ENCODE measurements at places on chromosomes 6 and 20.
A peak's percentile ranks its signal among the peaks of the same experiment; 100 is the strongest.

DNA sequence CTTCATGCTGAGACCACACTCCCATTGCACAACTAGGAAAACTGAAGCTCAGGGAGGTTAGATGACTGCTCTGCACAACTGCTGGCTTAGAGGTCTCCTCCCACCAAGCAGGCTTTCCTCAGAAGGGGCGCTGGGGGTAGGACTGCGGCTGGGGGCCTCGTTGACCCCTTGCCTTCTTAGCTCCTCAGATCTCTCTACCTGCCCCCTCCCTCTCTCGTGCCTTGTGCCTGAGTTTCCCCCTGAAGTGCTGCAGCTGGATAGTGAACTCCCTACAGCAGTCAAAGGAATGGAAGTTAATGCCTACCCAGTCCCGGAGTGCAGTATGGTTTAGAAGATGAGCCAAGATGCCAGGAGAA, 149.8 kb downstream of the GRM4 start:
- no peak for DNase-seq

- DNase-seq: no peak
Measured at GRCh38 chr6:50681213-50681824, 32.0 kb upstream of the TFAP2D start.

DNA sequence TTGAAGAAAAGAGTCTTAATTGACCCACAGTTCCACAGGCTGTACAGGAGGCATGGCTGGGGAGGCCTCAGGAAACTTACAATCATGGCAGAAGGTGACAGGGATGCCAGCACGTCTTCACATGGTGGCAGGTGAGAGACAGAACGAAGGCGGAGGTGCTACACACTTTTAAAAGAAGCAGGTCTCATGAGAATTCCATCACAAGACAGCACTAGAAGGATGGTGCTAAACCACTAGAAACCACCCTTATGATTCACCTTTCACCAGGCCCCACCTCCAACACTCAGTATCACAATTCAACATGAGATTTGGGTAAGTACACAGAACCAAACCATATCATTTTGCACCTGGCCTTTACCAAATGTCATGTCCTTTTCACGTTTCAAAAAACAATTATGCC, 20.9 kb downstream of the TAGAP start:
- no peak for DNase-seq

- DNase-seq: peak; percentile 43
Measured at GRCh38 chr6:132490024-132490423, 22.9 kb downstream of the STX7 start.

- DNase-seq: no peak
Measured at GRCh38 chr20:50572938-50573777, 63.0 kb downstream of the PTPN1 start.

- DNase-seq: peak; percentile 97
Measured at GRCh38 chr20:62822788-62823651, 6.2 kb downstream of the COL9A3 start.

- no peak for DNase-seq
Measured at GRCh38 chr6:37074053-37074827, 68.8 kb downstream of the FGD2 start.
